ENCODE measurements at places on chromosomes 12 and 14.

GRCh38 chr14:34060651-34060999 lies 109.8 kb upstream of the EGLN3 start:
- DNase-seq, result no peak

DNA sequence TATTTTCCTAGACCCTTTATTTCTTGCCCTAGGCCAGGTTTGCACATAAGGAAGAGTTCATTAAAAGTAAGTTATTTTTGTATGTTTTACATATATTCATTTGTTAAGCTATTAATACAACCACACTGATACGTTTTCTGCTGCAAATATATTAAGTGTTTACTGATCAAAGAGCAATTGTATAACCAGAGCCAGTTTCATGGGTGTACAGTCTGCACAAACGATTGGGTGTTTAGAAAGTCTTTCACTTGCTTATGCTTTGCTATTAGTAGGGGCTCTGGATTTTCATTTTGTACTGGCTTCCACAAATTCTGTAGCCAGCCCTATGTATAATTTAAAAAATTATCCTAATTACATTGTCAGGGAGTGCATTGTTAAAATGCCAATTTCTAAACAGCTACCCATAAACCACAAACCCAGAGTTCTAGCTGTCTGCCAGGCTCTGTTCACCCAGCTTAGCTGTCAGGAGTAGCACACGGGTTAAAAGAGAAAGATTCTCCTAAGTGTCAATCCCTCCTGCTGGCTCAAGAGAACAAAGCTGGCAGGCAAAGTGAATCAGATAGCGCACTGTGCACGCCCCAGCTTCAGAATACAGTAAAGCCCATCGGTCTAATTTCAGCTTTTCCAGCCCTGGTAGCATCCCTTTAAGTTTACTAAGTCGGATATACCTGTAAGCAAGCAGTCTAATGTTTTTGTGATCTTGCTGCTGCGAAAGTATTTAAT lies 151.0 kb upstream of the LMO3 start:
- DNase-seq, result no peak

GRCh38 chr12:79451978-79452377 lies 238.8 kb downstream of the PAWR start:
- DNase-seq, result no peak

DNA sequence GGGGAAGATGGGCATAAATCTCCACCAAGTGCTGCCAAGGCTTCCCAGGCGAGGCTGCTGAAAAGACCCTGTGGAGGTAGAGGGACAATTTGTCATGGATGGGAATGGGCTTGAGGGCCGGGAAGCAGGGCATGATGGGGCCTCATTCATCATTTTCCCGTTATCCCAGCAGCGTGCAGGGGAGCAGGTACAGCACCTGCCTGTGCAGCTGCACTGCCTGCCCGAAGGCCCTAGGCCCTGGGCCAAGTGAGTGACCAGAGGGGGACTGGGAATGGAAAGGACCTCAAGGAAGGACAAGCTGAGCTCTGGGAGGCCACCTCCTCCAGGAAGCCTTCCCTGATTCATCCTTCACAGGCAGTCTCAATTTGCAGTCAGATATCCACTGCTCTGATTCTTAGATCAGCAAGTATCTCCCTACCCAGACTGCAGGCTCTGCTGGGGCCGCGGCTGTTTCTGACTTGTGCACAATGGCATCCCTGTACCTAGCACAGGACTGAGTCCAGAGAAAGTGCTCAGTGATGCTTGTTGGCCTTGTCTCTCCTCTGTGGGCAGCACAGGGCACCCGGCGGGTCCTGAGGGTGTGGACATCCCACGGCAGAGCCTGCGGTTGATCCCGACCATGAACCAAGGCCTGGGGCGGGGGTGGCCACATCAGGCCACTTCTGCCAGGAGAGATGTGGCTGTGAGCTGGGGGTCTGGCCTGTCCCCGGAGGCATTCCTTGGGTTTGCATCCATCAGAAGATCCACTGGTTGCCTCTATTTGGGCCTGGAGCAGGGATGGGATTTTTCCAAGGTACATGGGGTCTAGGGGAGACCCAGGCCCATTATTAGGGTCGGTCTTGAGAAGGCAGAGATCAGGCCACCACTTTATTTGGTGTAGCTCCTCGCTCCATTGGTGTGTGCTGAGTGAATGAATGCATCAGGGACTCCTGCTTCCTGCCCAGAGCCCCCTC lies 167.3 kb upstream of the RTL1 start:
- no peak for DNase-seq

GRCh38 chr14:54774824-54775223 lies 127.8 kb downstream of the GCH1 start:
- no peak for DNase-seq

DNA sequence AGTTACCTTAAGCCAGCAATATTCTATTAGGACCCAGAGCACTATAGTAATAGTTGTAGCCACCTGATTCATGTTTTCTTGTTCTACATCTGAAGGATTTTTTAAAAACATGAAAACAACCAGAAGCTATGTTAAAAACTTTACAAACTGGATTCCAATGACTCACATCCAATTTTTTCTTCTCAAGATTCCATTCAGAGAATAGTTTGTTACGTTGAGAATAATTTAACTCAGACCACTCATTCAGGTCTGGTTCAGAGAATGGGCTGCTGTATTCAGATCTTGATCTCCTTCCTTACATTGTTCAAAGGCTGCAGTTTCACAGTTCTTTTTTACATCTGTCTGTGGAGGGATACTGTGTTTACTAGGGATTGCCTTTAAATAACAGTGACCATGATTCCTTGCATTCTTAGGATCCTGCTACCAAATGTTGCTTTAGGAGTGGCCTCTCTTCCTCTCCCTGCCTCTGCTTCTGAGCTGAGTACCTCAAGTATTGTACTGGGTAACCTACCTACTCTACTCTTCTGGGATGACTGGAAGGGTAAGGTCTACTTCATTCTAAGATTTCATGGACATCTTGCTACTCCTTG lies 448.0 kb upstream of the FBXO33 start:
- DNase-seq, result no peak

- no peak for DNase-seq
Measured at GRCh38 chr12:29960122-29960521, 176.4 kb upstream of the TMTC1 start.

- DNase-seq, result no peak
Measured at GRCh38 chr12:106145539-106146447, 7.0 kb upstream of the NUAK1 start.

DNA sequence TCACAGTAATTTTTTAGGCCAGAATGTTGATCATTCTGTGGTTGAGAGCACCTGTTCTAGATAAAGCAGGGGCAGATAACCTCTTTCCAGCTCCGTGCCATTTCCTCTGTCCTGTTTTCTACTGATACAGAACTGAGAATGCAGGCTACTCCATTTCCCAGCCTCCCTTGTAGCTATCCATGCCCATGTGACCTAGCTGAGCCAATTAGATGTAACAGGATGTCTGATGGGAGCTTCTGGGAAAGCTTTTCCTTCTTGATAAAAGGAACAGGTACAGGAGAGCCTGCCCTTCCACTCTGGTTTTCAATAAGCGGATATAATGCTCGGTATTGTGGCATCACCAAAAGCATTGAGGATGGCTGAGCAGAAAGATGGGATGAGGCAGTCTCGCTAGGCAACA lies 54.2 kb downstream of the LRRC74A start:
- no peak for DNase-seq

GRCh38 chr14:76546426-76547221 lies 170.7 kb downstream of the ESRRB start:
- peak; percentile 14 for DNase-seq

DNA sequence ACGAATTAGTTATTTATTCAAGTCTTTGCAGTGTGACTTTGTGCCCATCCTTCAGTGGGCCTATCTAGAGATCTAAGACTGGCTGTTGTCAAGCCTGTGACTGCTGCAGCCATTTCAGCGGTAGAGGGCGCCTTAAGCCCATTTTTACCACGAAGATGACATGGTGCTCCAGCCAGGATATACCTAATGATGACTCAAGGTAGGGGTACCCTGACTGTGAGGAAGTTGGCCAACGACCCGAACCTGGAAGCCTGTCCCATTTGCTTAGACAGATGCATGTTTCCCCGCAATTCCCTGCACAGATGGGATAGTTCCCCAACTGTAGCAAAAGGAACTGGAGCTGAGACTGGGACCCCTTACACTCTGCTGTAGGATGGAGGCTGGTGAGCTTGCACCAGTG lies 41.3 kb downstream of the RAB3IP start:
- peak; percentile 6 for DNase-seq

DNA sequence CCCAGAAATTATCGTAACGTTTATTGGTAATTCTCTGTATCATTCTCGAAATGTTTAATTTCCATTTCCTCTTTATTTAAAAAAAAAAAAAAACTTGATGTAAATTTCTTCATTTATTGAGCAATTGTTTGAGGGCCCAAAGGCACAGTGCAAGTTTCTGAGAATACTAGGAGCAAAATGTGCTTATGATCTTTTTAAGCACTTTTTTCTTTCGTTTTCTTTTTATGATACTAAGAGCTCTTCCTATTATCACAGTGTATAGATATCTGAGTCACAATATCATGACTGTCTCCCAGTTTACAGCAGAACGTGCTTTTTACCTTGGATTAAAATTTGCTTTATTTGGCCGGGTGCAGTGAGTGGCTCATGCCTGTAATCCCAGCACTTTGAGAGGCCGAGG lies 5.6 kb downstream of the ATP2A2 start:
- DNase-seq, result no peak

DNA sequence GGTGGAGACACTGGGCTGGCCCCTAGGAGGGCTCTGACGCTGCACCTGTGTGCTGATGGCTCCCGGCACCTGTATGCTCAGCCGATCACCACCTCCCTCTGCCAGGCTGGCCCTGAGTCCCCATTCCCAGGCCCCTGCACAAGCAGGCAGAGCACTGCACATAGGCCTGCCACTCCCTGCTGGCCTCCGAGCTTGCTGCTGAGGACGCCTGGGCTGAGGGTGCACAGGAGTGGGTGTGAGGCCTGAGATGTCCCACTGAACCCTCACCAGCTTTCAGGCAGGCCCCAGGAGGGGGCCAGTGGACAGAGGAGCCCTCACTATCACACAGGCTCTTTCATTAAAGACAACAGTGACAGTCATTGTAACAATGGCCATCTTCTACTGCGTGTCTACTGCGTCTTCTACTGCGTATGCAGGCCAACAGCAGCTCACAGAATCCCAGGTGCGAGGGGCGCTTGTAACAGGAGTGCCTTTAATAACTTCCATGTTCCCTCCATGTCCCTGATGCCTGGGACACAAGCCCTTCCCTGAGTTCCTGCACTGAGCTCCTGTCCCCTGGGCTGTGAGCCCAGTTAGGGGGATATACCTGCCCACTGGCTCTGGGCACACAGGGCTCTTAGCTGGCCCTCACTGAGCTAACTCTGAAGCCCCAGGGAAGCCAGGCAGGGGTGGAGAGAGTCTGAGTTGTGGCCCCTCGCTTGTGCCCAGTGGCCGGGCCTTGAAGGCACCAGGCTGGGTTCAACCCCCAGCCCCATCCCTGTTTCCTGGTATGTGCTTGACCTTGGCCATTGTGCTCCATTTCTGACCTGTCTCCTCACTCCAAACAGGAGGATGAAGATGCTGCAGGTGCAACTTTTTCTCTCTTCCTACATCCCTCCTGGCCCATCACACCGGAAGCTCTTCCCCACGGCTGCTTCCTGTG lies 71.3 kb downstream of the PRIMA1 start:
- DNase-seq, result no peak

GRCh38 chr12:96069511-96070231 lies 34.3 kb upstream of the LTA4H start:
- no peak for DNase-seq

GRCh38 chr14:104264495-104265265 lies 126.3 kb downstream of the KIF26A start:
- DNase-seq, result no peak

DNA sequence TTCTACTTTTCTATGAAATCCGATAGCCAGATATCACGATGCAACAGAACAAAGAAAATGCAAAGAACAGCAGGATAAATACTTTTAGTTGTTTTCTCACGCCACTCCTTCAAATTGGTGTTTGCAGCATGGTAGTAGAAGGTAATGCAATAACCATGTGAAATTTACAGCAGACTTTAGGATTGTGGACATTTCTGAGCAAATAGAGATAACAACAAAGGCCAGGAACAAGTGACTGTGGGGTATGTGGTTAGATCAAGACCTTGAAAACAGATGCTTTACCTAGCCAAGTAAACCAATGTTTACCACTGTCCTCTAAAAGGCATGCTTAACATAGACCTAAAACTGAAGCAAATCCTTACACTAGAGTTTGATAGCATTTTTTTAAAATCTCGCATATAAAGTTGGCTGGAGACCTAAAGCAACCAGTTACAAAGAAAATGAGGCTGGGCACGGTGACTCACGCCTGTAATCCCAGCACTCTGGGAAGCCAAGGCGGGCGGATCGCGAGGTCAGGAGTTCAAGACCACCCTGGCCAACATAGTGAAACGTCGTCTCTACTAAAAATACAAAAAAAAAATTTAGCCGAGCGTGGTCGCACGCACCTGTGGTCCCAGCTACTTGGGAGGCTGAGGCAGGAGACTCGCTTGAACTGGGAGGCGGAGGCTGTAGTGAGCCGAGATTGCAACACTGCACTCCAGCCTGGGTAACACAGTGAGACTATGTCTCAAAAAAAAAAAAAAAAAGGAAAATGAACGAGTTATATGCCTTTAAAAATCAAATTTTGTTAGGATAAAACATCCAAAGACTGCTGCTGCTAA lies 123.2 kb upstream of the FOXN3 start:
- DNase-seq, result no peak

DNA sequence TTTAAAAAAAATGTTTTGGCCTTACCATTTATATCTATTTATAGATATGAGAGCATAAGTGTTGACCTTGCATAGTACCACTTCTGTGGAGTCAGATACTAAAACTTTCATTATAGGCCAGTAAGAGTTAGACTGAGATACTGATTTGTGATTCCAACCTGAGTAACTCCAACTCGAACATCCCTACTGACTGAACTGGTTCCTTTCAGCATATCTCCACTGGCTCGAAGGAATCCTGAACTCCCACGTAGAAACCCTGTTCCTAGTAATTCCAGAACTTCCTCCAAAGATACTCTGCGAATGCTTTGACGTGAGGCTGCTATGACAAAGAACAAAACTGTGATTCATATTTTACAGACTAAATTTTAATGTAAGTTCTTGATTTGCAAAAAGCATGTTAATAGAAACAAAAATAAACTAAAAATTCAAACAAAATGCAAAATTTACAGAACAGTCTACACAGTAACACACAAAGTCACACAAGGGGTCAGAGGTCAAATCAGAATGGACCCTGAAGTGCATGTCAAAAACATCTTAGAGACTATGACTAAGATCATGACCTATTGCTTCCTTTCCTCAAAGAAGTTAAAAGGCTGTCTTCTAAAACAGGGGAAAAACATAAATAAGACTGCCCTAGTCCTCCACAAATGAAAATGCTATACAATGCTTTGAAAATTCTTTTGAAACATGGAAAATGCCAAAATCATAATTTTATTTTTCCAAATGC lies 31.5 kb downstream of the HEATR5A start:
- no peak for DNase-seq

- no peak for DNase-seq
Measured at GRCh38 chr12:11693601-11694000, 44.1 kb downstream of the ETV6 start.

- DNase-seq, result no peak
Measured at GRCh38 chr12:51200806-51201205, 17.1 kb downstream of the POU6F1 start.

GRCh38 chr12:127987199-127987901 lies 279.6 kb upstream of the TMEM132C start:
- no peak for DNase-seq

GRCh38 chr14:86915406-86915805 lies 1077.6 kb downstream of the GALC start:
- no peak for DNase-seq

GRCh38 chr12:56991319-56992246 lies 14.8 kb downstream of the ZBTB39 start:
- DNase-seq, result no peak
